ENCODE measurements at places on chromosomes 2 and 18.

DNA sequence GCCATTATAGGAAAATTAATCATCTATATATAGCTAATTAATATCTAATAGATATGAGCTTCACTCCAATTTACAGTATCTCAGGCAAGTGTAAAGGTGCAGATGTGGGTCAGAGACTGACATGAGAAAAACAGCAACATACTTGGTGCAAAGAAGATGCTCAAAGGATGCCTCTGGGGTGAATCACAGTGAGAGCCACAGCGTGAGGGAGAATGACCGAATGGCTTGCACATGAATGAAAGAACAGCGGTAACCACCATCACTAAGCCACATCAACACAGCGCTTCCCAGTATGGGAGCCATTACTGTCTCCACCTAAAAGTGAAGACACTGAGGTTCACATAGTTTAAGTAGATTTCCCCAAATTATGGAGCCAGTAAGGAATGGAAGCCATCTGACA, 423.4 kb upstream of the ID2 start:
- DNase-seq: no peak

DNA sequence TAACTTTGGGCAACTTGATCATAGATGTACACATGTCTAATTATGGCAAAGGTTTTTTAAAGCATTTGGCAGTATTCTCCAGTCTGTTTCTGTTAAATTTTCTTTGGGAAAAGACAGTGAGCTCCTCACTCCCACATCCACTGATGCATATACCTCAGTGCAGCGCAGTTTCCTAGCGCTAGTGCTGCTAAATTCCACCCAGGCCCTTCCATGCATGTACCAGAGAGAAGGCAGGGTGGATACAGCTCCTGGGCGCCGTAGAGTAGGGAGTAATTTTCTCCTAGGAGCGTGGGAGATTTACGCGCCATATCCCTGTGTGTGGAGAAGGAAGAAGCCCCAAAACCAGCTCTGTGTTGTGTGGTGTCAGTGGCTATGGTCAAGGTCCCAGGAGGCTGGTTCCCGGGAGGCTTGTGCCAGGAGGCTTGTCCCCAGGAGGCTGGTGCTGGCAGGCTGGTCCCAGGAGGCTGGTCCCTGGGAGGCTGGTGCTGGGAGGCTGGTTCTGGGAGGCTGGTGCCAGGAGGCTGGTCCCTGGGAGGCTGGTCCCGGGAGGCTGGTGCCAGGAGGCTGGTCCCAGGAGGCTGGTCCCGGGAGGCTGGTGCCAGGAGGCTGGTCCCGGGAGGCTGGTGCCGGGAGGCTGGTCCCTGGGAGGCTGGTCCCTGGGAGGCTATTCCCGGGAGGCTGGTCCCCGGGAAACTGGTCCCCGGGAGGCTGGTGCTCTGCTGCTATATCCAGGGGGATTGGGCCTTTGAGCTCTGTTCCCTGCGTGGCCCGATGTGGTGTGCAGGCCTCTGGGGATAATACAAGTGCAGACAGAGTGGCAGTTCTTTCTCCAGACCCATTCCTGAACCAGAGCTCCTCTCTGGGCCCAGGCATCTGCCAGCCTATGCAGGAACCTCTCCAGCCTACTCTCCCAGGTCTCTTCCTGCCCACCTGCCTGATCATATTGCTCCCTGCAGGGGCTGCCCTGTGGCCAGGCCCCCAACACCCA, 161.2 kb downstream of the SEPTIN10 start:
- DNase-seq: peak; percentile 42

DNA sequence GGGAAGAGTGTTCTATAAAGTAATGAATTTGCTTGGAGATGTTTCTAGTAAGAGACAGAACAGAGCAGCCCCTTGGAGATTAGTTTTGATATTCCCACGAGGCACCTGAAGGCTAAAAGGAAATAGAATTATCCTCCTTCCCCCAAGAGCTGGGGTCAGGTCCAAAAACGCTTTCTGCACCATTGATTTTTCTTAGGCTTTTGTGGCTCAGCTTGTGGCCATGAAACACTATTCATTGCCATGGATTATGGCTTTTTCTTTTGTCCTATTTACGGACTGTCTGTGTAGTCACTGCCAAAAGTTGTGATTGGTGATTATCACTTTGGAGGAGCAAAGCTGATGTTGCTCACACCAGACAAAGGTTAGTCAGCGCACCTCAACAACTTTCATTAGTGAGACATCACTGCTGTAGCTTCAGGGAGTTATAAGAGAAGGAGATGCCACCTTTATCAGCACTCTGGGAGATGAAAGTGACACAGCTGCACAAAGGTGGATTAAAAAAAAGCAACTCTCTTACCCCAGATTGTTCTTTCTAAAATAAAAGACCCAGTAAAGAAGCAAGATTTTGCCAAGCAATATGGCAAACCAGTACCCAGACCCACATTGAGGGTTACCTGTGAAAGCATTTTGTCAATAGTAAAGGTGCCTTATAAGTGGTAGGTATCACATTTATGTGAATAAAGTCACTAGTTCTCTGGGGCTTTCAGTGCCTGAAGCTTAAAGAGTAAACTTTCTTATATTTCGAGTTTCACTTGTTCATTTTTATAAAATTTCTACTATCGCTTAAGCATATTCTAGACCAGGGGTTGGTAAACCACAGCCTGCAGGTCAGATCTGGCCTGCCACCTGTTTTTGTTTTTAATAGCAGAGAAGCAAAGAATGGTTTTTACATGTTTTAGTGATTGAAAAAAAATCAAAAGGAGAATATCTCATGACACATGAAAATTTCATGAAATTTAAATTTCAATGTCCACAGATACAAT, 10.6 kb downstream of the CXCR4 start:
- no peak for DNase-seq

- DNase-seq: no peak
Observed at GRCh38 chr2:124301915-124302314, 276.8 kb downstream of the CNTNAP5 start.

DNA sequence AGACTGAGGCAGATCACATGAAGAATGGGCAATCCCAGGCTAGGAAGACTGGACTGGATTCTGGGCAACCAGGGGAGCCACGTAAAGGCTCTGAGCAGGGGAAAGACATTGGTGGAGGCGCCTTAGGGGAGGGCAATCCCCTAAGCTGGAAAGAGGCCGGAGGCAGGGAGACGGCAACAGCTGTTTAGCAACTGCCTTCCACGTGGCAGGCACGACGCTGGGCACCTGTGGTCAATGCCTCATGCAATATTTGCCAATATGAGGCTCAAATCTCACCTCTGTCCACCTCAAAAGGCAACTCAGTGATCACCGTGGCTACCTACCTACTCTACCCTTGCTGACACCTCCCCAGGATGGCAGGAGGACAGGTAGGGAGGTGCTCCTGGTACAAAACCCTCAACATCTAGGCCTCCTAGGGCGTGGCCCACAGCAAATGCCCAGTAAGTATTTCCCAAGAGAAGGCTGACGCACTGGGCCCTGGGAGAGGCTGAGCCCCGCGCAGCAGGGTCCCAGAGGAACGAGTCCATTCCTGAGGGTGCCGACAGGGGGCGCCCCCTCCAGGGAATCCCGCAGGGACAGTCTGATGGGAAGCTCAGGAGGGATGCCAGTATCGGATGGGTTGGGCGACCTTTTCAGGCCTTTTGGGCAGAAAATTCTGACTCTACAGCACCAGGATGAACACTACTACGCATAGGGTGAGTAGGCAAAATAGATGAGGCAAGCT, 8.9 kb downstream of the BOLA3 start:
- DNase-seq: no peak

- DNase-seq: no peak
Observed at GRCh38 chr2:147198651-147199171, 646.1 kb upstream of the ACVR2A start.

DNA sequence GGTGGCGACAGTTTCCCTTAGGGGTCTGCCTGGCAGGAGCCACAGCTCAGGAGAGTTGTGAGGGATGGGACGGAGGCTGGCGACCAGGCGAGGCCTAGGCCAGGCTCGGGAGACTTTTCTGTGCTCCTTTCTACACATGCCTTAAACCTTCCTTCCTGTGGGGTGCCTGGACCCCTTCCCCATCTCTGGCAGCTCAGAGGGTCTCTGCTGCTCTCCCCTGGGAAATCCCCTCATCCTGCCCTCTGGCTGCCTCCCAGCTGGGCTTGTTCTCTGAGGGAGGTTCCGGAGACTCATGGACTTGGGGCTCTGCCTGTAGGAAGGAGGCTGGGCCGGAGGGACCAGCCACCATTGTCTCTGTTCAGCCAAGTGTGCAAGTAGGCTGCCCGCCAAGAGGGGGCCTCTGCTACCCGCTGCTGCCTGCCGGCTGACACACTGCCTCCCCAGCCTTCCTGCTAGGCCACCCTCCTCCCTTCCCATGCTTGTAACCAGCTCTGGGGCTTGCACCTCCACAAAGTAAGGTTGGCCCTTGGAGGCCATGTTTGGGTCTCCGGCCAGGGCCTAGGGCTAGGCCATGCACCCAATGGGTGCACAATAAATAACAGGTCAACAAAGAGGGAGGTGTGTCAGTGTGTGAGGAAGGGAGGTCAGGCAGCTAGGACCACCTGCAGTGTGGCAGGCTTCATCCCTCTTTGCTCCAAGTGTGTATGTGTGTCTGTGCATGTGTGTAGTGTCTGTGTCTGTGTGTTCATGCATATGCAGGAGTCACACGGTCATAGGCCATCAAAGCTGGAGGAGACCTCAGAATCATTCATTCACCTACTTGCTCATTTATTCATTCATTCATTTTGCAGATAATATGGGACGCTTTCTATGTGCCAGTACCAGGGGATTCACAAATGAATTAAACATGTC, 28.8 kb downstream of the PSD4 start:
- no peak for DNase-seq

Data from right lobe of liver (tissue), 6 donors.